ENCODE measurements at places on chromosomes 12 and 14.

DNA sequence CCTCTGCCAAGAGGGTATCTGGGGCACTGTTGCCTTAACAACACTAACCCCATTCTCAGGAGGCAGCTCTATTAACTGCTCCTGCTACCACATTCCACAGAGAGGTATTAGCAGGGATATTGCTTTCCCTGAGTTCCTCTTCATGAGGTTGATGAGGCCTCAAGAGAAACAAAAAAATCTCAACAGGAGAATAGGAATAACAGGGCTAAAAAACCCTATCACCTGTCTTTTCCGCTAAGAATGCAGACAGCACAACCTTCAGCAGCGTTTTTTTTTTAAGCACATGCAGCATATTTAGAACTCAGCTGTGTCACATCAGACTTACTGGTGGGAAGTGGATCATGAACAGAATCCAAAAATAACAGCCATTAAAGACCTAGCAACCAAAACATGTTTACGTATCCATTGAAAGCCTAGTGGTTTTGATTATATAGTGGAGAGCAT is 29.2 kb downstream of the ATF7 start:
- DNase-seq, result no peak

DNA sequence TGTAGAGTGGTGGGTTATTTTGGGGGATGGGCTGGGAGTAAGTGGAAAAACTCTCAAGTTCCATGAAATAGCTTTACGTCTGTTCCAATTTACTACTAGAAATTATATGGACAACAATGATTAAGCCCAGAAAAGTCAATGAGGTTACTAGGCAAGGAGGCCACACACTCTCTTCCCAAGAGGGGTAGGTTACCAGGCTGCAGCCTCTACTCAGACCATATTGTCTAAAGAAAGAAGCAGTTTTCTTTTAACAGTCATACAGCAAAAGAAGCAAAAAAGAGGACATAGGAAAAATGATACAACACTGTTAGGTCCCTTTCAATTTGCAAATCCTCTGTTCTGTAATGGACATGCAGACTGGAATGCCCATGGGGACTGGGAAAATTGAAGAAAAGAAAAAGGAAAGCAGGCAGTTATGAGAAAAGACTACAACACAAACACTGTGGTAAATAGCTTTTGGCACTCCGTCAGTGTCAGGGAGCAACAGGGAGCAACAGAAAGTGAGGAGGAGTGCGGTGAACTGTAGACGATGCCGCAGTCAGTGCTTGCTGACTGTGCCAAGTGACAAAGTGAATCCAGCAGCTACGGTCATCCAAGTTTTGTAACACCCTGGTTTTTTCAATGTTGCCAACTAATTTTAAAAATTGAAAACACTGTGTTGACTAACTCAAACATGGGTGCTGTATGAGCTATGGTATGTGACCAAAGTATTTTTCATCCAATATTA is 39.8 kb upstream of the HMGA2 start:
- no peak for DNase-seq

GRCh38 chr12:49662998-49663843 is 39.9 kb downstream of the PRPF40B start:
- DNase-seq, result peak; percentile 75

- no peak for DNase-seq
Observed at GRCh38 chr14:81177225-81177624, 43.5 kb downstream of the GTF2A1 start.

DNA sequence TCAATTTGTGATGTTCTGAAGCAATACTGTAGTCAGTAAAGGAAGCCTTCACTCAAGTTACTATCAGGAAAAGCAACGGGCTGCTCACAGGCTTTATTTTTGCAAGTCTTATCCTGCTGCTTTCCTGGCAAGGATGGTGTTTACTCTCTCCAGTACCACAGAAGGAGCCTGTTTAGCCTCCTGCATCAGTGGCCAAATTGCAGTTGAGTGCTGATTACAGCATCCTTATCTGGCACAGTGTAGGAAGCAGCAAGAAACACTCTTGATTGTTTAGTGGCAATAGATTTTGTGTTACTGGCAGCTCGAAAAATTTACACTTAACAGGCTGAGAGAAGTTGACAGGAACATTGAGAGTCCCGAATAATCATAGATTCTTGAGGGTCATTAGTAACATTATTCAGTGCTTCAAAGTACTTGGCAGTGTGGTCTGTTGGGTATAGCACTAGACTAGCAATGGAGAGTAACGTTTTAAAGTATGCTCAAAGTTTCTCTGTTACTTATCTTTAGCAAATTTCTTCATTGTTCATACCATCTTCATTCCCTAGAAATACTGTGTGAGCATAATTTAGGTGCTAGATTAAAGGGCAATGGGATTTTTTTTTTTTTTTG is 11.7 kb downstream of the TULP3 start:
- no peak for DNase-seq

DNA sequence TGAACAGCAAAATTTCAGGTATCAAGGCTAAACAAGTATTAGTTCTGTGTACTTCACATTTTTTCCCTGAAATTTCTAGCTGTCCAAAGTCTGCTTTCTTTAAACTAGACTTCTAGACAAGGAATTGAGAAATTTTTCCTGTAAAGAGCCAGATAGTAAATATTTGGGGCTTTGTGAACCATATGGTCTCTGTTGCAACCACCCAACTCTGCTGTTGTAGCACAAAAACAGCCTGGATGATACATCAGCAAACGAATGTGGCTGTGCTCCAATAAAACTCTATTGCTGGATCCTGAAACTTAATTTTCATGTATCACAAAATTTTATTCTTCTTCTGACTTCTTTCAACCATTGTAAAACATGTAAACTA is 96.0 kb upstream of the SLC38A4 start:
- DNase-seq, result no peak

GRCh38 chr12:47207340-47207717 is 127.6 kb upstream of the AMIGO2 start:
- no peak for DNase-seq

DNA sequence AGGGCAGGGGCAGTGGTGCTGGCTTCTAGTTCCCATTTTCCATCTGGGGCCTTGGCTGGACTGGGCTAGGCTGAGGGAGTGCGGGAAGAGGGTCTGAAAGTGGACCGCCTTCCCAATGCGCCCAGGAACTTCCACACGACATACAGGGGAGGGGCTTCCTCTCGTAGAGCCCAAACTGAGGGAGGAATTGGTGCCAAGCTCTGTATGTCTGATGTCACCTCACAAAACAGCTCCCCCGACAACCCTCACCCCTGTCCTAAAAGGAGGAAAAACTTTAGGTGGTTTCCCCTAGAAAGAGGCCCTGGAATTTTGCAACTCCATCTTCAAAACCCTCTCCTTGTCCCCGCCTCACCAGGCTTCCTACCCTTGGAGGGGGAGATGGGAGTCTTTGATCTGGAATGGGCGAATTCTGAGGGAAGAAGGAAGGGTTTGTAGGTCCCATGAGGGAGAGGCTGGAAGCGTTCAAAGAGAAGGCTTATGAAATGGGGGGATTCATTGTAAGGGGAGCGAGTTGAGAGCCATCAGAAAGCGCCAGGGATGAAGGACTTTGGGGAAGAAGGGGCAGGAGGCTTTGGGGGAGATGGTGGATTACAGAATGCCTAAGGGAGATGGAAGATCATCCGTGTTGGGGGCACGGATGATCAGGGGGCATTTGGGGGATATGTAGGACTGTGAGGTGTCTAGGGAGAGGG is 844 bp downstream of the GLTP start:
- DNase-seq, result no peak

GRCh38 chr12:54039417-54040147 is 6.7 kb downstream of the HOXC5 start:
- DNase-seq, result no peak

DNA sequence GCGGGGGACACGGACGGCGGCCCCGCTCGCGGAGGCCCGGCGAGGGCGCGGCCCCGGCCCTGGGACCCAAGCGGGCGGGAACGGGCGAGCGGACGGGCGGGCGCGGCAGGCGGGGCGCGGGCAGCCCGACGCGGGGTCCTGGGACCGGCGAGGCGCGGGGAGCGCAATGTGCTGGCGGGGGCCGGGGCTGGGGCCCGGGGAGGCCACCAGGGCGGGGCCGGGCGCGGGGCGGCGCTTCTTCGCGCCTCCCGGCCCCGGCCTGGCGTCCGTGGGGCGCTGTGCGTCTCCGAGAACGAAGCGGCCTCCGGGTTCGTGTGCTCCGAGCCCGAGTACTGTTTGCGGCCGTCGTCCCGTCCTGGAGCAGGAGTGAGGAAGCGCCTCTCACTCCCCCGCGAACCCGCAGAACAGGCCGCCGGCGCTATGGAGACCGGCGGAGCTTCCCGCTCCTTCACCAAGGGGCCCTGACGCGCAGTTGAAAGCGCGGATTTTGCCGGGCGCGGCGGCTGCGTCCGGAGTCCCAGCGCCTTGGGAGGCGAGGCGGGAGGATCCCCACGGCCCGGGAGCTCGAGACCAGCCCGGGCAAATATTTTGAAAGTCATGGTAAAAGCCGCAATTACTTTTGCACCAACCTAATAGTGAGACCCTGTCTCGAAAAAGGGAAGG is 420 bp upstream of the ANKLE2 start:
- peak; percentile 83 for DNase-seq

DNA sequence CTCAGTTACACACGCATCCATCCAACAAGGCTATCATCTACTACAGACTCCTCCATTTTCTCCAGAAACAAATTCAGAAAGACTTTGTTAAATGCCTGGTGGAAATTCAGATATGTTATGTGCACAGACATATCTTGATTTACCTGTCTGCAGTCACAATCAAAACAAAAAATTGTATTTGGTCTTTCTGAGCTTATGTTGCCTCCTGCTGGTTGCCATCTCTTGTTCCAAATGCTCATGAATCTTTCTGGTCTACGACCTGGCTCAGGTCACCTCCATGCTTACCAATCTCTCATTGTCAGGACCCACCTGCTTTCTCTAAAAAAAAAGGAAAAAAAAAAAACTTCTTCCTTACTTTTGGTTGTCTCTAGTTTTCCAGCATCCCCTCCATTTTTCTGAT is 169.2 kb upstream of the PLXNC1 start:
- no peak for DNase-seq

DNA sequence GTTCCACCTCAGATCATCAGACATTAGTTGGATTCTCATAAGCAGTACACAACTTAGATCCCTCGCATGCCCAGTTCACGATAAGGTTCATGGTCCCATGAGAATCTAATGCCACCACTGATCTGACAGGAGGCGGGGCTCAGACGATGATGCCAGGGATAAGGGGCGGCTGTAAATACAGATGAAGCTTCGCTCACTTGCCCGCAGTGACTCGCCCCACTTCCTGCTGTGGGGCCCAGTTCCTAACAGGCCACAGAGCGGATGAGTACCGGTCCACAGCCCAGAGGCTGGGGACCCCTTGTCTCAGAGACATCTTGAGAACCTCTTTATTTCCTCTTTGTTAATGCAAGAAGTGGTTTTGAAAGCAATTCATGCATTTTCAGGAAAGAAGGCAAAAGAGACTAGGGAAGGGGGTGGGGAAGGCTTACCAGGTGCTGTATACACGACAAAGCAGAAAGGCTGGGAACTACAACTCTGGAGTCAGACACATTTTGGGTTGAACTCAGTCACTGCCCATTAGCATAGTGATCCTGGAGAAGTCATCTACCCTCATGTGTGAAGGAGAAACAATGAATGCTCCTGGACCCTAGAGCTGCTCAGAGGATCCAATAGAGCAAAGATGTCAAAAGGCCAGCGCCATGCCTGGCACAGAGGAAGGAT is 68.7 kb downstream of the EID3 start:
- DNase-seq, result peak; percentile 60

GRCh38 chr14:72708708-72709475 is 185.0 kb downstream of the DPF3 start:
- no peak for DNase-seq

DNA sequence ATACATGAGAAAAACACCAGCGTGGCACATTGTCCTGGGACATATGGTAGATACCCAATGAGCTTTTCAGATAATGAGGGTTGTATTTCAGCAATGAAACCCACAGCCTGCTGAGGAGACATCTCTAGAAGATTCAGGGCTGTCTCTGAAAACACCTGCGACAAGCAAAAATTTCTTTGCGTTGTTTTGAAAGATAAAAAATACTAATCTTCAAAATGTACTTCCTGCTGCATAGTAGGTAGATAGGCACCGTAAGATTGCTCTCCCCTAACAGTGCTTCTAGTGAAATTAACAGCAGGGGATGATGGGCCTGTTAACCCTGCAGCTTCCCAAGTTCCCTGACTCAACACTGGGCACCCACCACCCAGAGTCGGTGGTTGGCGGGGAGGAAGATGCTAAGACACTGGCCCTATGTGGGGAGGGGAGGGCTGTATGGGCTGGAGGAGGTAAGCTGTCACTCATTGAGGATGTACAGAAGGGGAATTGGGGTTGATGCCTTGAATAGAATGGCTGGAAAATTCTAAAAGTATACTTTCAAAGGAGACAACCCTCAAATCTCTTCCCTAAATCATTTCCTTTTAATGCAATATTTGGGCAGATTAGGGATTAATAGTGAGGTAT is 20.0 kb downstream of the ZFP36L1 start:
- DNase-seq, result no peak

DNA sequence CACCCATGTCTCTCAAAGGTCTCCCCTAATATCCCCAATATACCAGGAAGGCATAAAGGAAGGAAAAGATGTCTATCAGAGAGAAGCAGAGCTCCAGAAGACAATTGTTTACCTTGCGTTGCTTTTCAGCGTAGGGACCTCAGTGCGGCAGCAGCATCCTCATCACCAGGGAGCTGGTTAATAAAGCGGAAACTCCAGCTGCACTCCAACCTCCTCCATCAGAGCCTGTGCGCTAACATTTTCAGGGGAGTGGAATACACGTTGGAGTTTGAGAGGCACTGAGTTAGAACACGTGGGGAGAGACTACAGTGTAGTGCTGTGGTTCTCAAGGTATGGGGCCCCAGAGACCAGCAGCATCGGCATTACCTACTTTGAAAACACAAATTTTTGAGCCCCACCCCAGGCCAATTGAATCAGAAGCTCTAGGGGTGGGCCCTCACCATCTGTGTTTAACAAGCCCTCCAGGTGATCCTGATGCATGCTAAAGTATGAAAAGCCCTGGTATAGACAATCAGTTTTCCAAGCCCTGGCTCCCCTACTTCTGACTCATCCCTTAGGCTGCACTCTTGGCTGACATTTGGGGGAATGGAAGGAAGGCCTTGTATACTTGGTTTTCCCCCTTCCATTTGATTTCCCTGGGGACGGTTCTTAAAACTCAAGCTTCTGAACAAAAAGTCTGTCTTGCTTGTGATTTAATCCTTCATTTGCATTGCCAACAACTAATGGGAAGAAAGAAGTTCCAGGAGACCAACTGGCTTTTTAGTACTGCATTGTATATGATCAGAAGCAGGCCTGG is 419.0 kb upstream of the CCDC196 start:
- DNase-seq, result no peak

- no peak for DNase-seq
Observed at GRCh38 chr14:51719955-51720354, 68.2 kb downstream of the FRMD6 start.

DNA sequence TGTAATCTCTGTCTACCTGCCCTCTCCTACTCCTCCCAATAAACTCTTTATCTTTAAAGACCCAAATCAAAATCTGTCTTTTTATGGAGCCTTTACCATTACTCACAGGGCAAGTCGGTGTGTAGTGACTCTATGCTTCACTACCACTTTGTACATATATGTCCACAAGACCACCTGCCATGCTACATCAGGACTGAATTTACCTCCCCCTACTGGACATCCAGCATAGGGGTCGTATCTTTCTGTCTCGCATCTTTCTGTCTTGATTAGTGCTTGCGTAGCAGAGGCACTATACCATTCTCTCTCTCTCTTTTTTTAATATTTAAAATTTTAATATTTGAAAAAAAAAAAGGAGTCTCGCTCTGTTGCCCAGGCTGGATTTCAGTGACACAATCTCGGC is 587.5 kb downstream of the SOX5 start:
- DNase-seq, result no peak

Measured in activated T-cell treated with anti-CD3 and anti-CD28 coated beads, Interleukin-2, amount 50 U/mL, for 48 hours (primary cell).